ENCODE measurements at places on chromosomes 3 and 15.

- DNase-seq: no peak
- no peak overlapping the region for H3K27ac ChIP-seq
- no peaks in the 10 kb centered on the region for H3K4me1 ChIP-seq
These were observed 185.5 kb downstream of the GAP43 start for GRCh38 chr3:115808816-115809215.

DNA sequence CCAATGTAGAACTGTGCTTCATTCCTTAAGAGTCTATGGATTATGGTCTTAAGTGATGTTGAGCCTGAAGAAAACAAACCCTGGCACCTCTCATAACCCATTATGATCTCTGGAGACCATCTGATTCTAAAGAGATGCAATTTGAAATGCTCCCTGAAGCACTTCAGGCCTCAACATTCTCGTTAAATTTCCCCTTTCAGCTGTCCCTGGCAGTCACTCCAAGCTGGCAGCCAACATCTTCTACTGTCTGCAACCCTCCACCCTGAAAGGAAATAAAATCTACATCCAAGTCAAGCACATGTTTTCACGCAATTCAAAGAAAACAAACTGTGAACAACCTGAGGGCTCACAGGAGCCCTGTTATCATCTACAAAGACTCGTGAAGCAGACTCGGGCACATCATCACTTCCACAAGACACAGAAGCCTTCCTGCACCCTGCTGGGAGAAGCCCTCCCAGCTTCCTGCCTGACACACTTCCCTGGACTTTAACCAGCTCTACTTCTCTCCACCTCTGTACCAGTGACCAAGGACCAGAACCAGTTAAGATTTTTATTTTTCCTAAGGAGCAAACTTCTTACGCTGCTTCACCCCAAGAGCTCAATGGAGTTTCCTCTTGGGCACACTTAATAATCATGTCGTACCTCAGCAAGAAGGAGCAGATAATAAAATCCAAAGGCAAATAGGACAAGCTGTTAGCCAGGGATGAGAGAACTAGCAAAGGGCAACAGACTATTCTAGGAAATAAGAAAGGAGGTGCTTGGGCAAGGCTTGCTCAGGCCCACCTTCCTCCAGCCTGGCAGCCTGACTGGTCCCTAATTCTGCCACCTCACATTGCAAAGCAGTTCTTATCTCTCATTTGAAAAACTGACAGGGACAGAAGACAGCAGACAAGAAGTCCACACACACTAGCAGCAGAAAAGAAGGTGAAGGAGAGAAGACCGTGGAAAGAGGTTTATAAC, 67.1 kb downstream of the MAGI1 start:
- no peak overlapping the region for H3K27ac ChIP-seq
- H3K36me3 ChIP-seq: no peaks in the 10 kb centered on the region
- no peak for DNase-seq
- no peaks in the 10 kb centered on the region for H3K27me3 ChIP-seq
- no peaks in the 10 kb centered on the region for H3K4me1 ChIP-seq
- H3K4me3 ChIP-seq: no peak overlapping the region

- no peaks in the 10 kb centered on the region for H3K36me3 ChIP-seq
- peaks cover 23% of the 10 kb centered on the region for H3K27me3 ChIP-seq
- H3K27ac ChIP-seq: no peak overlapping the region
- no peaks in the 10 kb centered on the region for H3K4me1 ChIP-seq
- no peak overlapping the region for H3K4me3 ChIP-seq
These were observed 204.8 kb upstream of the TSC22D2 start for GRCh38 chr3:150203273-150203672.

DNA sequence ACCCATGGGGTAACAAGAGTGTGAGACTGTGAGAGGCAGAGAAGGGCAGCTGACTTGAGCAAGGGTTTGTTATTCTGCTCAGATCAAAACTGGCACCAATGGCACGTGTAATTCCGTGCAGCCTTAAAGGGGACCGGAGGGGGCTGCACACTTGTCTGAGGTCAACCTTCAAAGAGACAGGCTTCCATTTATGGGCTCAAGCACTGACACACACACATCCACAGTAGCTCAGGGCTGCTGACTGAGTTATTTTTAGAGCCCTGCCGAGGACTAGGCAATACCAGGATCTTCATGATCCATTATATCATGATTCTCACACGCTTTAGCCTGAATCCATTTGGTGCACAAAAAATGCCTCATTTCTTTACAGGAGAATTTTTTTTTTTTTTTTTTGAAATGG, 20.6 kb upstream of the SPTBN5 start:
- no peaks in the 10 kb centered on the region for H3K27me3 ChIP-seq
- peaks cover 11% of the 10 kb centered on the region for H3K4me1 ChIP-seq
- no peak for DNase-seq
- peaks cover 55% of the 10 kb centered on the region for H3K36me3 ChIP-seq
- no peak overlapping the region for H3K27ac ChIP-seq

GRCh38 chr3:190012784-190013183, 107.9 kb downstream of the P3H2 start:
- no peaks in the 10 kb centered on the region for H3K4me1 ChIP-seq
- DNase-seq: no peak
- no peak overlapping the region for H3K4me3 ChIP-seq
- H3K27me3 ChIP-seq: no peaks in the 10 kb centered on the region
- no peaks in the 10 kb centered on the region for H3K36me3 ChIP-seq
- H3K27ac ChIP-seq: no peak overlapping the region

DNA sequence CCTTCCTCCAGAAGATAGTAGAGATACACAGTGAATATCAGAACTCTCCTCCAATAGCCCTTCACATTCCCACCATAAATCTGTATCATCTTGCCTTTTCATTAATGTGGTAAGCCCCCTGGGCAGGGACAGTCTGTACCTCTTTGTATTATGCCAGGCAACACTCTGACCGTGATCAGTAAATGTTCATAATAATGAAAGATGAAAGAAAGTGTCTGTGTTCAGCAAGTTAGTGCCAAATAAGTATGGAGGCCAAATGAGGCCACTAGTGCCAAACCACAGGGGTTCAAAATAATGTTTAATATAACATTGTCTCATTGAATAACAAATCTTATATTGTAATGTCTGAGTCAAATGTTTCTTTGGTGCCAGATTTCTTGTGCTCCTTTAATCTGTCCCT, 104.3 kb downstream of the CMSS1 start:
- no peaks in the 10 kb centered on the region for H3K27me3 ChIP-seq
- H3K4me3 ChIP-seq: no peak overlapping the region
- no peak overlapping the region for H3K27ac ChIP-seq
- DNase-seq: no peak

- no peaks in the 10 kb centered on the region for H3K36me3 ChIP-seq
- no peak overlapping the region for H3K4me3 ChIP-seq
- H3K4me1 ChIP-seq: peaks cover 39% of the 10 kb centered on the region
These were observed 247.2 kb downstream of the OPA1 start for GRCh38 chr3:193840111-193840641.
